ENCODE measurements at places on chromosomes 3 and 15. TPM values are rescaled to one million over a fixed set of nuclear protein-coding genes. Genes with fewer than 3 reads are reported as not detected.

ILDR1 gene
- total RNA-seq: 0.99 TPM

HRH1 gene
- total RNA-seq: 7.6 TPM

GBE1 gene
- total RNA-seq: 32.4 TPM

FAM43A gene
- total RNA-seq: 22.7 TPM

CNTN3 gene
- total RNA-seq: 22.3 TPM

ADCY5 gene
- total RNA-seq: 11.8 TPM

SERPINI2 gene
- not detected for total RNA-seq

FANCD2OS gene
- total RNA-seq: not detected

TUSC7 gene
- not detected for total RNA-seq

TRAIP gene
- 3.8 TPM for total RNA-seq
